Iris pigment epithelial cell (primary cell): ENCODE measurements at places on chromosomes 7 and 10.

DNA sequence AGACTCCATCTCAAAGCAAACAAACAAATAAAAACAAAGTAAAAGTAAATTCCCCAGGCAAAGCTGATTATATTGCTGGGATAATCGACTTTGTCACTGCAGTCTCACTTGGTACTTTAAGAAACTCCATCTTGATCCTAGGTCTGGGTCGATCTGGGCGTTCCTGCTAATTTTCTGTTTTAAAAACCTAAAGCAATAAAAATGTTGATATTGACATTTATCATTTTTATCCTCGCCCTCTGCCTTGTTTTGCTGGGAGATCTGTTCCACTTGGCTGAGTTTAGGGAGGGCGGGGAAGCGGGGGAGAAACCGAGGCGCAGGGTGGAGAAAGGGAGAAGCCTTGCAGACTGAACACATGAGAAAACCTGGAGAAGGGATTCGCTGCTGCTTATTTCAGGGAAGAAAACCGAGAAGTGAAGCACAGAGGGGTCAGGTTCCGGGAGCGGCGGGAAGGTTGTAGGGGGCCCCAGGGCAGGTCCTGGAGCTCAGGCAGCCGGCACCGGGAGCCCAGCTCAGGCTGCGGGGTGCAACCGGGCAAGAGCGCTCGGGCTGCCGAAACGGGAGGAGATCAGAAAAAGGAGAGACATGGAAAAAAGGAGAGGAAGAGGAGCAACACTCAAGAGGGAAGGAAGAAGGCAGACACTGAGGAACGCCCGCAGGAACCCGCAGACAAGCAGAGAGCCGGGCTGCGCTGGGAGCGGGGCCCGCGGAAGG, 27.3 kb upstream of the KMT2C start:
- peak; percentile 60 for DNase-seq

DNA sequence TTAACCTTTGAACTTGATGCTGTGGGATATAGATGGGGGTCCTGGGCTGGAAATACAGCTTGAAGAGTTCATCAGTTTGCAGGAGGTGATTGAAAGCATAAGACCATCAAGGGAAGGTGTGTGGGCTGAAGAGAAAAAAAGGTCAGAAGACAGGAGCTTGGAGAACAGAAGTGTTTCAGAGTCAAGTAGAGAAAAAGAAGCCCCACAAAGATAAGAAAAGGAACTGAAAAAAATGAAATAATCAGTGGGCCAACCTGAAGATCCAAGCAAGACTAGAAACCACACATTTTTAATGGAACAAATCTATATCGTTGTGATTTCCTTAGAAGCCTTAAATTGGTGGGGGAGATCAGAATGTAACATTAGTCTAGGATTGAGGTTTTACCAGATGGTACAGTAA, 22.5 kb downstream of the ZEB1 start:
- no peak for DNase-seq

DNA sequence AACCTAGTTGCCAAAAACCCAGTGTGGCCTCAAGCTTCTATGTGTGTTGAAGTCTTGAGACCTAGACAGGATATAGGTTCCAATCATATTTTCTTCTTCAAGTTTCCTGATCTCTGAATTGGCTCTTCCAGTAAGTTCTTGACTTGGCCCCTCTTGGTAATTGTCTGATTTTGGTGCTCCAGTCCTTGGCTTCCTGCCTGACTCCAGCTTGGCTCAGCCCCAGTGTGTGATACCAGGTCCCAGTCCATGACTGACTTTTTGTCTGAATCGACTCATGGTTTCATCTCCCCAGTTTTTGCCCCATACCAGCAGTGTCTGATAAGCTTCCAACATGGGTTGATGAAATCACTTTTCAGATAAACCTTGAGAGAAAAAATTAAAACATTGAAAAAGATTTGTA, 72.3 kb downstream of the FAS start:
- peak; percentile 22 for DNase-seq

GRCh38 chr7:92092210-92092609, 42.1 kb downstream of the CYP51A1 start:
- DNase-seq = peak; percentile 16

DNA sequence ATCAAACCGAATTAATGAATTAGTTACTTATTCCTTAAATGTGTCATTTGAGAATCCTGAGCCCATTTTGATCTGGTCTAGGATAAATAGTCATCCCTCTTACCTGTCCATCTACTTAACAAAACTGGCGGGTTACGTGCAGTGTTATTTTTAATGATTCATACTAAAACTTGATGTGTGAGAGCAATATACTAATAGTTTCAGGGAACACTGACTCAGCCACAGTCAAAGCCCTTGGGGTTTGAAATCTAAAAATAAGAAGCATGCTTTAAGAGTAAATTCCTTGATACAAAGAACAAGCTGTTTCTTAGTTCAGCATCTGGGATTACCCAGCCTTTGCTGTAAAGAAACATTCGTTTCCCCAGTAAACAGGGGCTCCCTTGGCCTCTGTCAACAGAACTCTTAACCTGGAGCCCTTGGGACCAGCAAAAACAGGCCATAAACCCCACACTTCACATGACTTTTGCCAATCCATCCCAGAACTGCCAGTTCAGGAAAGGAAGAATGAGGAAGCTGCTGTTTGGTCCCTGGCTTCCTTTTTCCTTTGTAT, 370.6 kb upstream of the IGFBP3 start:
- DNase-seq = peak; percentile 59

DNA sequence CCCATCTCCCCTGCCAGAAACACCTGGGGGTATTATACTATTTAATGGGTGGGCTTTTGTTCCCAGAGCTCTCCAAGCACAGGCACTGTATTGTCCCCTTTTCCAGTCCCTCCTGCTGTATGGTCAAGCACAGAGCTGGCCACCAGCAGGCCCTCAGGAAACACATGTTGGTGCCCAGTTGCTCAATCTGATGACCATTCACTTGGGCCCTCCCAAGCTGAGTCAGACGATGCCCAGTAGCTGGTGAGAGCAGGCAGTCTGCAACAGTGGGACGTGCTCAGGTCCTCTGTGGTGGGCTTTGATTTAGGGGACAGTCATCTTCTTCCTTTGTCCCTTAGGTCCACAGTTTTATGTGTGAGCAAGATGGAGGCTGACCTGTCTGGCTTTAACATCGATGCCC, 11.8 kb downstream of the SFXN2 start:
- DNase-seq = no peak

DNA sequence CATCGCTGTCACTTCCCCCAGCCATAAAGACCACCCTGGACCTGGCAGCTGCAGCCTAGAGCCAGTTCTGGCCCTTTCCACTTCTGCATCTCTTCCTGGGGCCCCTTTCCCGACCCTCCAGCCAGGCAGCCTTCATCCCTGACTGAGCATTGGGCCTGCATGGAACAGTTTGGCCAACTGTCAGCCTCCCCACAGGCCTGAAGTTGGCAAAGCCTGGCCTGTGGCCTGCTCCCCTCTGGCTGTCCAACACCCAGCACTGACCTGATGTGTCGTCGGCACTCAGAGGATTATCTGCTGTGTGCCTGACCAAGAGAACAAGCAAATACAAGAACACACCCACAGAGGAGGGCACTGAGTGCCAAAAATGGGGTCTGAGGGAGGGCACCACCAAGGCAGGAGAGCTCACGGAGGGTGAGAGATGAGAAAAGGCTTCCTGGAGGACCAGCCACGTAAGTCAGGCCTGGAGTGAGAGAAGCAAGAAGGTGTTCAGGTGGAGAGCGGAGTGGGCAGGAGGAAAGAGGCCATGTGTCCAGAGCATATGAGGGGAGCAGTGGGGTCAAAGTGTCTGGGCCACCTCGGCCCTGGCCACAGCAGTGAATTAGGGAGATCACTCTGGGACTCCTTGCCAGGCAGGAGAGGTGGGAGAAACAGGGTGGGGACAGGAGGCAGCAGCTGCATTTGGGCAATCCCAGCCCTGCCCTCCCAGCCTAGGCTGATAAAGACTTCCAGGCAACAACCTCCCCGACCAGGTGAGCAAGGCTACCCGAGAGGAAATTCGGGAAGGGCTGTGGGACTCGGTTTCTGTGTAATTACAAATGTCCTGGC, 4.5 kb downstream of the GPRIN2 start:
- no peak for DNase-seq

GRCh38 chr10:33697016-33697415, 362.5 kb upstream of the NRP1 start:
- no peak for DNase-seq

GRCh38 chr7:88167223-88167622, 52.6 kb downstream of the SRI start:
- DNase-seq = no peak

DNA sequence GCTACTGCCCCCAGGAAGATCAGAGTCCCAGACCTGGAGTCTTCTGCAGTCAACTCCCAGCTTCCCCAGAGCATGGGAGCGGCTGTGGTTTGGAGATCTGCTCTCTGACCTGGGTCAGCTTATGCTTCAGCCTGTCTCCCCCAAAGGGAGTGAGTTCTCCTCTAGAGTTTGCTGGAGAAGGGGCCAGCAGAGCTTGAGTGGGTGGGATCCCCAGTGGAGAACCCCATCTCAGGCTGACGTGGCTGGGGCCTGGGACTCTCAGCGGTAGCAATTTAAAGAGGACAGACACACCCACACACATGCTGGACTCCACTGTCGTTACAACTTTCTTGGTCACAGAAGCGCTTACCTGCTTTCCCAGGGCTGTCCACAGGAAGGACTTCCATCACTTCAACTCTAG, 6.3 kb downstream of the UNC5B start:
- no peak for DNase-seq

- peak; percentile 51 for DNase-seq
These were observed 99.2 kb downstream of the ATXN7L1 start for GRCh38 chr7:105776986-105777910.

GRCh38 chr10:76311752-76312636, 880.6 kb downstream of the LRMDA start:
- DNase-seq = no peak

DNA sequence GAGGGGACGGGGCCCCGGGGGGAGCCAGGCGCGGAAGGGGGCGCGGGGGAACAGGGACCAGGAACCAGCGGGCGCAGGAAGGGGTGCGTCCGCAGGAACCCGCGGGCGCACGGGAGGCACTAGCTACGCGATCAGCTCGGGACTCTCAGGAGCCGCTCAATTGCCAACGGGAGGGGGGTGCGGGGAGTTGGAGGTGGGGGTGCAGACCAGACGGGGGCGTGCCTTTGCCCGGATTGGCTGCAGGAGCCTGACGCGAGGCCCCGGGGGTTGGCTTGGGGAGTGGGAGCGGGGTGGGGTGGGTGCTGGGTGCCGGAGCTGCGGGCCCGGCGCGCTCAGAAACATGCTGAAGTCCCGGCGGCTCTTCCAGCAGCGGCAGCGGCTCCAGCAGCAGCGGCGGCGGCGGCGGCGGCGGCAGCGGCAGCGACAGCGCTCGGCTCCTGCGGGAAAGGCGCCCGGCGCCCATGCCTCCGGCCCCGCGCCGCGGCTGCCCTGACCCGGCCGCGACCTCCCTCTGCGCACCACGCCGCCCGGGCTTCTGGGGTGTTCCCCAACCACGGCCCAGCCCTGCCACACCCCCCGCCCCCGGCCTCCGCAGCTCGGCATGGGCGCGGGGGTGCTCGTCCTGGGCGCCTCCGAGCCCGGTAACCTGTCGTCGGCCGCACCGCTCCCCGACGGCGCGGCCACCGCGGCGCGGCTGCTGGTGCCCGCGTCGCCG, at the start of gene ADRB1:
Gene ADRB1, plus strand, starts transcription at position 335 of the 715 bp plus-strand sequence. Its CDS starts 267 bp downstream, at position 602.
- DNase-seq = peak; percentile 32

DNA sequence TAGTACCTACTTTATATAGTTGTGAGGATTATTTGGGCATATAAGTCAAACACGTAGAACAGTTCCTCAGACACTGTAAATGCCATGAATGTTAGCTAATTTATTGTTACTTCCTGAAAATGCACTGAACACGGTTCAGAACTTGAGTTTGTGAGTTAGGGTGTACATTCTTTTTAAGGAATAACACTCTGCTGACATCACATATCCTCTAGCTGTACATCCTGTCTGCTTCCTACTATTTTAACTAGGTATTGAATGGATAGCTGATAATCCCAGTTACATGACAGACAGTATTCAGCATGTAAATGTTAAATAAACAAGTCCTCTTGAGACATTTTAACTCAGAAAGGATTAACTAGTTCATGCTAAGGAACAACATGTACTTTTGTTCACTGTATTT, 16.0 kb downstream of the SAMD8 start:
- DNase-seq = peak; percentile 74

DNA sequence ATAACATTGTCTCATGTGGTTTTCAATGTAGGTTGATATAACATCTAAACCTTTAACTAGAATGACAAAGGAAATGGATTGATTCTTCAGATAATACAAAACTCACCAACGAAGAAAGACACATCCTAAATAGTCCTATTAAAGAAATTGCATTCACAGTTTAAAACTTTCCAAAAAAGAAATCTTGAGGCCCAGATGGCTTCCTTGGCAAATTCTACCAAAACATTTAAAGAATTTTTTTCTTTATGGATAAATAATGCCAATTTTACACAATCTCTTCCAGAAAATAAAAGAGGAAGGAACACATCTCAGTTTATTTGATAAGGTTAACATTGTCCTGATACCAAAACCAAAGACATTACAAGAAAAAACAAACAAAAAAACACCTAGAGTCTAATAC, 349.5 kb downstream of the CALN1 start:
- no peak for DNase-seq

GRCh38 chr10:97494863-97495506, 3.2 kb downstream of the MMS19 start:
- peak; percentile 51 for DNase-seq

DNA sequence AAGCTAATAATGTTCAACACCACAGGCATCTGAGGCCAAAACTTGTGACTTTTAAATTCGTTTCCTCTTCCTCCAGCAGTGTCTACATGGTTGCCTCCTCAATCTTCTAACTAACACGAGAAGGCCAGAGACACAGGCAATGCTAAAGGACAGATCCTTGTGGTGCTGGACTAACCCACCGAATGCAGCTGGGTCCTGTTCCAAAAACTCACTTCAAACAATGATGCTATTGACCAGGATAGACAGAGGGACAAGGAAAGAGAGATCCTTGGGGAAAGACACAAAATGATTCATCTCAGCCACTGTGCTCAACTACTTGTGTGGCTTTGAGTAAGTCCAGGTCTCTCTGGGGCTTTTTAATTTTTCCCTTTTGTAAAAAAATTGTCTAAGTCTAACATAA, 107.6 kb downstream of the KCNMA1 start:
- no peak for DNase-seq

GRCh38 chr10:102767428-102768160, 23.8 kb downstream of the WBP1L start:
- DNase-seq = no peak

- peak; percentile 43 for DNase-seq
These were observed 1.0 kb downstream of the CHST15 start for GRCh38 chr10:124092250-124092859.

GRCh38 chr7:150918378-150918777, 59.7 kb downstream of the KCNH2 start:
- DNase-seq = no peak

DNA sequence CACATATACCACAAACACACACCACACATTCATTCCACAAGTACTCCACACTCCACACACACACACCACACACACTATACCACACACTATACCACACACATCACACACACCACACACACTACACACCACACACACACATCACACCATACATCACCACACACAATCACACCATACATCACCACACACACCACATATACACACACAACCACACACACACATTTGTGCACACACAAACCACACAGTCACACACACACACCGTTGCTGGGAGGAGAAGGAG, 112.8 kb downstream of the PTPN20 start:
- no peak for DNase-seq
